ENCODE measurements at places on chromosomes 11 and 22.

DNA sequence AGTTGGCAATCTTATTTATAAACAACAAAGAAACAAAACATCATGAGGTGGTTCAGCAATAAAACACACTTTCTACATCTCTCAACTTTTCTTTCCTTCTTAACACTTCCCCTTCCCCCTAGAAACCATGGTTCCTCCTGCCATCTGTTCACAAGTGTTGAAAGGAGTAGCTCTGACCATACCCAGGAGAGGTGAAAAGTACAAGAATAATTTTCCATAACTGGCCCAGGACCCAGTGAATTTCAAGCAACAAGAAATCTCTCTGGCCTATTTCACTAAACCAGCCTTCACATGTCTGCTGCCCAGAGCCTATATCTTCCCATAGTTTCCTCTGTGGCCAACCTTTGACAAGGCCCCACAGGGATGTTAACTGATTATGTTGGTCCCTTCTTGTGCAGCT is 98.2 kb upstream of the CEP126 start:
- DNase-seq = no peak

DNA sequence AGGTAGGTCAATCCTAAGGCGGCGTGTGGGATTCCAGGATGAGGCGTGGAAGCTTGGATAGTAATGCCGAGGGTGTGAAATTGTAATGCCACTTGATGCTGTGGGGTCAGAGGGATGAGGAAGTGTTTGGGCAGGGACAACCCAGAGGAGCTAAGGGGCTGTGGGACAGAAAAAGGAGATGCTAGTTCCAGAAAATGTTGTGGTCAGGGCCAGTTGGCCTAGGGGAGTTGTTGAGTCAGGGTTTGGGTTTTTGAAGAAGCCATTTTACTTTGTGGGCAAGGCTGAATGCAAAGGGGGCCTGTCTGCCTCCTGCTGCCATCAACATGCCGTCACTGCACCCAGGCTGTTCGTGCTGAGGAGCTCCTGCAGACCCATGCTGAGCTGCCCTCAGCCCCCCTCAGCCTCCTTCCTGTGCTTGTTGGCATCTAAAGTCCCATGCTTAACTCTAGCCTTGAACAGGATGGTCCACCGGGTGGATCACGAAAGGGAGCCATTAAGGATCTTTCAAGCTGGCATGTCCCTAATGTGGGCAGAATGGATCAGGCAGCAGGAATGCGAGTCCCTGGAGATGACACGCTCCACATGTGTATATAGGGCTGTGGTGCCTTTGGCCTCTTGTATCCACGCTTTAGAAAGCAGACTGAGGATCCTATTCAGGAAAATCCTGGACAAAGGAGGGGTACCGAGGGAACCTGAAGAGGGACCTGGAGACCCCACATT is 2.1 kb downstream of the C11orf16 start:
- no peak for DNase-seq

- no peak for DNase-seq
Observed at GRCh38 chr11:31132531-31133421, 236.8 kb downstream of the DCDC1 start.

DNA sequence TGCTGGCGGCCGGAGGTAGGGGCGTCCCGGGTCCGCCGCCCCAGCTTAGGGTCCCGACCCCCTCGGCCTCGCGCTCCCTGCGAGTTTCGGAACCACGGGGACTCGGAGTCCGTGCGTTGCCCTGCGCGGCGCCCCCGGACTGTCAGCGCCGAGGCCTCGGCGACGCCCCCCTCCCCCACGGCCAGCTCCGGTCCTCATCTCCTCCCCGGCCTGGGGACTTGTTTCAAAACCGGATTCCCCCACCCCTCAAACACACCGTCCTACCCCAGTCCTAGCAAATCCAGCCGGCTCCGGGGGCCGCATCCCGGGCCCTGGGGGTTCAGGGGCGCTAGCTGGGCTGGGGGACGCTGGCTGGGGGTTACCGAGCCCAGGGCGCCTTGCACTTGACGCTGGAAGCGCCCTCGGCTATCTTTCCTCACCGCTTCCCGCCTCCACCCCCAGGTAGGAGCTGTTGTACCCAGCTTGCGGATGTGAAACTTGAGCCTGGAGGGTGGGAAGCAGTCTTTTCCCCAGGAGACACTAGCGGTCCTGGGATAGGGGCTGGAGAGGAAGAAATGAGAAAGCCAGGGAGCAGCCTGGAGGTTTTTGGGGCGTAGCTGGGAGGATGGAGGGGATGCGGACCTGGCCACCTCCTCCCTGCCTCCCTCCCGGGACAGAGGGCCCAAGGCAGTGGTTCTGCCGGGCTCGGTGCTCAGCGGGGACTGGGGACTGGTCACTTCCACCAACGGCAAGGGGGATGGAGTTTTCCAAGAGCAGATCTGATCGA is 550 bp downstream of the FBLN1 start:
- DNase-seq = no peak

- no peak for DNase-seq
Observed at GRCh38 chr22:46815896-46816731, 53.7 kb downstream of the TBC1D22A start.

DNA sequence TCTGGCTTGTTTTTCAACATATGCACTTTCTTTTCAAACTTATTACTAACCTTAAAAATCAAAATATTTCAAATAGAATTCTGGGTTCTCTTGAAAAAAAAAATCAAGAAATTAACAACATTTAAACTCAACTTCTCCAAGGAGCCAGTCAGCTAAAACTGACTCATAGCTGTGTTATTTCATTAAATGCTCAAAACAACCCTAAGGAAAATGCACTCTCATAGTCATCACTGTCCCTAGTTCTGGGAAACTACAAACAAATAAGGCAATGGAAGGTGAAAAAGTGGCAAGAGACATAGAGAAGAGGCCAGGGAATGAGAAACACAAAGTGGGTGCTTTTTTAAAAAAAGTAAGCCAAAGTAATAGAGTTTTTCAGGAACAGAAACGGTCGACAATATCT is 4.1 kb upstream of the ARHGAP20 start:
- no peak for DNase-seq

- no peak for DNase-seq
Observed at GRCh38 chr11:73308961-73309919, 1.2 kb downstream of the ARHGEF17 start.

DNA sequence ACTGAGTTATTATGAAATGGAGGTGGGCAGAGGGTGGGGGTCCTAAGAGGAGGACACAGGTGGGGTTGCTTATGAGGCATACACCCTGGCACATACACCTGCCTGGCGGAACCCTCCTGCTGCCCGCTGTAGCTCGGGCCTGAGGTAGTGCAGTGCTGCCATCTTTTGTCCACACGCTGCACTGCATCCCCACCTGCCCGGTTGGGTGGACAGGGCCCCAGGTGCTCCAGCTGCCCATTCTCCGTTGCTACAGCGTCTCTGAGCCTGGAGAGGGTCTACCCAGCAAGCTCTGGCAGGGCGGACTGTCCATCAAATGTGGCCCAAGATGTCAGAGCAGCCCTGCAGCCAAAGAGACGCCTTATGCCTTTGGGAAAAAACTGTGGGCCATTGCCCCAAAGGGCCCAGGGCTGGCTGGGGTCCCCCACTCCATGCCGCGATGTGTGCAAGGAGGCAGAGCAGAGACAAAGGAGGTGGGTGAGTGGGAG is 131.2 kb downstream of the BUD13 start:
- no peak for DNase-seq

- DNase-seq = no peak
Observed at GRCh38 chr11:13119361-13119760, 110.2 kb downstream of the RASSF10 start.
